ENCODE measurements at places on chromosomes 13 and 19.

DNA sequence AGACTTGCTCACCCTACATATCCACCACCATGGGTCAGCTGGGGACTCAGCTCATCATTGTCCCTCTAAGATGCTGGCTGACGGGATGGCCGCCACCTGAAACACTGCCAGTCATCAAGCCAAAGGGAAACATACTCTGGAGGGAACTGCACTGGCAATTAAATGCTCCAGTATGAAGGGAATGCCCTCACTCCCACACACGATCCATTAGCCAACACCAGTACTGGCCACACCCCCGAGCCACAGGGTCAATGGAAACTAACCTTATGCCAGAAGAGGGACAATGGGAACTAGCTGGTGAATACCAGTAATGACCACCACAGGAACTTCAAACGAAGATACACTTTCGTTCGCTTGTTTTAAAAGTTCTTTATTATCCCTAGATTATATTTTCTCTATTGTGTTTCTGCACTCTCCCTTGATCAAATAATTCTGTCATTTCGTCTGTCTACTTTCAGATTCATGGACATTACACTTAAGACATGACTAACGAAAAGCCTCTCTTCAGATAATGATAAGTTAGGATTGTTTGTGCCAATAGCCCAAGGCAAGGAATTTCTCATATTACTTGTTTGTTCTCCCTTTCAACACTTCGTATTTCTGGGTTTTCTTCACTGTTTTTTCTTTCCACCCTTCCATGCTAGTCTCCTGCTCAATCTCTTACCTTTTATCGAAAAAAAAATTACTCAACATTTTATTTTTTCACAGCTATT is 1.7 kb upstream of the ZNF507 start:
- DNase-seq, result no peak

DNA sequence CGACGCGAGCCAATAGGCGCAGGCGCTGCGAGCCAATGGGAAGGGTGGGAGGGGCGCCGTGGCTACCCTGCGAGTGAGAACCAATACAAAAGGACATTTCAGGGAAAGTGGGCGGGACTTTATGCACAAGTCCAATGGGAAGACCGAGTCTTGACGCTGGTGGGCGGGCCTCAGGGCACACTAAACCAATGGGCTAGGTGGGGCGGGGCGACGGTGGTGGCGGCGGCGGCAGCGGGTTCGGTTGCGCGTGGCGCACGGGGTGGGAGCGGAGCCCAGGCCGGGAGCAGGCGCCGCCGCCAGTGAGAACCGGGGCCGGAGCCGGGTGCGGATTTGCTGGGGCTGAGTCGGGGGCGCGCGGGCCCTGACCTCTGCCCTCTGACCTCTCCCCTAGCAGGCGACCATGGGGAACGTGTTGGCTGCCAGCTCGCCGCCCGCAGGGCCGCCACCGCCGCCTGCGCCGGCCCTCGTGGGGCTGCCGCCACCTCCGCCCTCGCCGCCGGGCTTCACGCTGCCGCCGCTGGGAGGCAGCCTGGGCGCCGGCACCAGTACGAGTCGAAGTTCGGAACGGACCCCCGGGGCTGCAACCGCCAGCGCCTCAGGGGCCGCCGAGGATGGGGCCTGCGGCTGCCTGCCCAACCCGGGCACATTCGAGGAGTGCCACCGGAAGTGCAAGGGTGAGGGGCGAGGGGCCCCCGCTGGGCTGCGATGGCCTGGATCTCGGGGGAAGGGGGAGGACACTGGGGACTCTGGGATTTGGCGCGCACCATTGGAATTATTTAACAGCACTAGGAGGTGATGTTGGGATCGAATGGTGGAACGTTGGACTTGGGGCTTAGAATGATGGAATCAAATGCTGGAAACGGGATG is at the start of gene TOMM40:
TSS of gene TOMM40 (plus strand) at position 239 of the 867 bp plus-strand sequence. CDS start at position 401, 162 bp downstream.
- peak; percentile 22 for DNase-seq

DNA sequence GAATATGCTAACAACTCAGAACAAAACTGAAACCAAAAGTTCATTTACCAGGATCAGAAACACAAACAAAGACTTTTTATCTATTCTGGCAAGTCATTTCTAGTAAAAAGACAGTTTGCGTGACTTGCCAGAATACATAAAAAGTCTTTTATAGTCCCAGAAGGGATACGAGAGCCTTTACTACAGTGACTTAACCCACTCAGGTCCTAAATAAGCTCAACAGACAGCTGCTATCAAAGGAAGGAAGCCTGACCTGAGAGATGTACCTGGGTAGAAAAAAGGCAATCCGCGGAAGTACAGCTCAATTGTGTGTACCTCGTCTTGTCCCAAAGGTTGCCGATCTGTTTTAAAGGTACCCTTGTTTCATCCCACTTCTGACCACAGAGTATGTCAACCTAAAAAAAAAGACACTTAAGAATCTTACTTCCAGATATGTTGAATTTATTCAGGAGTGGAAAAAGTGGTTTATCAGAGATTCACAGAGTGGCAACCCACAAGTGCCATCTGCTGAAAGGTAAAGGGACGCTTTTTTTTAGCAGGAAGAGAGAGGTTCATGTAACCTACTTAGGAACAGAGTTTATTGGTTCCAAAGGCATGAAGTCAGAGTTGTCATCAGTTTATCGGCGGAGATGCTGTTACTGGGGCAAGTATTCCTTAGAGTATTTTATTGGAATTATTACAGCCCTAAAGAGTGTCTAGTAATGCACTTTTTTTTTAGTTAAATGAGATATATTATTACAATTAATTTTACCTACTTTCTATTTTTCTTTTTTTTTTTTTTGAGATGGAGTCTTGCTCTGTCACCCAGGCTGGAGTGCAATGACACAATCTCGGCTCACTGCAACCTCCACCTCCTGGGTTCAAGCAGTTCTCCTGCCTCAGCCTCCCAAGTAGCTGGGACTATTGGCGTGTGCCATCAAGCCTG is 69.7 kb upstream of the C1QTNF9B start:
- peak; percentile 51 for DNase-seq

DNA sequence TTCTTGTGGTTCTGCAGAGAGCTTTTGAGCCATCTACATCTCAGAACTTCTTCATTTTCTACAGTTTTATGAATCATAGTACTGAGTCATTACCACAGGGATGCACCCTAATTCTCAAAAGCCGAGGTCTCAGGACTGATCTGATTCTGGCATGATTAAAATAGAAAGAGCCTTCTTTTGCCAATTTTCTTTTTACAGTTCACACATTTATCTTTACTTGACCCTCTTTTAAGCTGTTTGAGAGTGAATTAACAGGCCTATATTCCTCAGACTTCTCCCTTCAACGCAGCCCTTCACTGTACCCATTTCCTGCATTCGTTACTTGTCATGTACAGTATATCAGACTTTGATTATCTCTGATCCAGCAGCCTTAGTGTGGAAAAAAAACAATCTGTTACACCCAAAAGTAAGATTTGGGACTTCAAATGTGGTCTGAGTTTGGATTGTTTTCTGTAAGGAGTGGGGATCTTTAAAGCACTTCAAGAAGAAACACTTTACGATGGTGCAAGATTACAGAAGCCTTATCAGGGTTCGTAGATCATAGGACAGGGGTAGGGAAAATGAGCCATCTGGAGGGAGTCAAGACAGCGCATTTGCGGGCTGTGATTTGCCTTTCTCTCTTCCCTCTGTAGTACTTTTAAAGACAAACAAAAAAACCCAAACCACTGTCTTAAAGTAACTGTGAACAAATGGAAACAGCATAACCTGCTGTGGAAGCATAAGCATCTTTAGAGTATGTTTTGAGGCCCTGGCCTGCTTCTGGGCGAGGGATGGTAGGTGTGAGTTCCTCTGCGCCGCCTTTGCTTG is 15.3 kb upstream of the GPR183 start:
- peak; percentile 54 for DNase-seq

- DNase-seq, result no peak
Observed at GRCh38 chr13:77595166-77595810, 59.8 kb downstream of the SCEL start.

DNA sequence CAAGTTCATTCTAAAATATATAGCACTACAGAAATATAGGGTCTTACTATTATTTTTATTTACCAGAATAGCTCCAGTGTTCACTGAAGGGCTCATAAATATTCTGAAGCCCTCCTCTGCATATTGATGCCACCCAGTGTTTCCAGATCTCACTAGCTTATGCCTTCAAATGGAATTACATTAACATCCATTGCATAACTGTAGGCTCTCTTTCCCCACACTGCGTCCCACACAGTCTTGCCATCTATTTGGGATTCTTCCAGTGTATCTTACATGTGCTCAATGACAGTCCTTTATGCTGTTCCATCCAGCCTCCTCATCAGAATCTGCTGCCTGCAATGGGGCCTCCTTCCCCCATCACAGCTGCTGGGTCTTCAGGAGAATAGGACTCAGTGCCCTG is 137.2 kb downstream of the CYSLTR2 start:
- no peak for DNase-seq

DNA sequence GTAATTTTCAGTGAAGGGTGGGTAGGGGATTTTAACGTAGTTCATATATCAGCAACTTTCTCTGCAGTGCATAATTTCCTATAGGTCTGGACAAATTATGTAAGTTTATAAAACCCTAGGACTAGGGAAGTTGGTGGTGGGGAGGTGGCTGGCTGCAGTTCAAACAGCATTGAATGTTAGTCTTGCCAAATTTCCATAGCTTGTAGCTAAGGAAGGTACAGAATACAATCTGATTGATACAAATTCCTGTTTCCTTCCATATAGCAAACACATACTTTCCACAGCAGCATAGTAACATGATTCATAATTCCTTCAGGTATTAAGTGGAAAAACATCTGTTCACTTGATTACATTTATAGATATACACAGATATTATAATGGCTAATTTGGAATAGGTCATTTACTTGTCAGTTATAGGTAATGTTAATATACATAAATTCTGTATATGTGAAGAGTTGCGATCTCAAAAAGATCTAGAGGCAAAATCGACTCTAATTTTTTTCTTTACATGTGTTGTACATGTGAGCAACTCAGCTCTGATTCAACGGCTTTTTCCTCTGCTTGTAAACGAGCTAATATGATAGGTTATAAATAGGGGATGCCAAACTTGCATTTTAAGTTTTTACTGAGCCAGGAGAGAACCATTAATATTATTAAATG is 233.4 kb upstream of the CSNK1A1L start:
- DNase-seq, result no peak

DNA sequence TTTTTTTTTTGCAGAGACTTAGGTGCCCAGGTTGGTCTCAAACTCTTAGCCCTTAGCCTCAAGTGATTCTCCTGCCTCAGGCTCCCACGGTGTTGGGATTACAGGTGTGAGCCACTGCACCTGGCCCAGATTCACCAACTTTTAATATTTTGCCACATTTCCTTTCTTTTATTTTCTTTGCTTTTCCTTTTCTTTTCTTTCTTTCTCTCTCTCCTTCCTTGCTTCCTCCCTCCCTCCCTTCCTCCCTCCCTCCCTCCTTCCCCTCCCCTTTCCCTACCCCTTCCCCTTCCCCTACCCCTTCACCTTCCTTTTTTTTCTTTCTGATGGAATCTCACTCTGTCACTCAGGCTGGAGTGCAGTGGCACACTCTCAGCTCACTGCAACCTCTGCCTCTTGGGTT is 35.3 kb downstream of the BICRA start:
- DNase-seq, result no peak

- DNase-seq, result no peak
Observed at GRCh38 chr13:42794577-42795275, 13.3 kb downstream of the FAM216B start.

GRCh38 chr13:33016414-33017322 is at the start of gene KL:
TSS of gene KL (plus strand) at chr13:33016423. CDS start at chr13:33016441, 18 bp downstream.
- peak; percentile 10 for DNase-seq
